Uterus (tissue), 4 donors: ENCODE measurements at places on chromosomes 3 and 15.

GRCh38 chr3:167350245-167350862, 29.7 kb downstream of the ZBBX start:
- no peak for DNase-seq

DNA sequence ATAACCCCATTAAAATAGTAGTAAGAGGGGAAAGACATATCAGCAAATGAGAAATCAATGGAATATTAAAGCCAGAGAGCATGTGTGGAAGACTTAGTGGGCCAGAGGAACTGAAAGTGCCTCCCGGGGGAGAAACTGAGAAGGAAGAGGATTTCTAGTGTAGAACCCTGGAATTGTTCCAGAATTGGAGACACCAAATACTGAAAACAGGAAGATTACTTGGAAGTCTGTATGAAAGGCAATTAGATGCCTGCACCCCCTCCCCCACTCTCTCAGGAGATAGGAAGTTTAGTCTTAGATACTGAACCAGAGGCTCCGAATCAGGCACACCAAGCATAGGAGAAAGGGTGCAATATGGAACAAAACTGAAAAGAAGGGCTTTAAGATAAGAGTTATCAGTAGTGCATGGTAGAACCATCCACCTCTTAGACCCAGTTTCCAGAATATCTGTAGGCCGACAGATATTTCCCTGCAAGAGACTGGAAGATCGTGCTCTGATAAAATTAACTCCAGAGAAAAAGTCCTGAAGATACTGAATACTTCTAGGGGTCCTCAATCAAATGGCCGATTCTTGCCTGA, 32.4 kb downstream of the KLHL18 start:
- DNase-seq, result no peak

DNA sequence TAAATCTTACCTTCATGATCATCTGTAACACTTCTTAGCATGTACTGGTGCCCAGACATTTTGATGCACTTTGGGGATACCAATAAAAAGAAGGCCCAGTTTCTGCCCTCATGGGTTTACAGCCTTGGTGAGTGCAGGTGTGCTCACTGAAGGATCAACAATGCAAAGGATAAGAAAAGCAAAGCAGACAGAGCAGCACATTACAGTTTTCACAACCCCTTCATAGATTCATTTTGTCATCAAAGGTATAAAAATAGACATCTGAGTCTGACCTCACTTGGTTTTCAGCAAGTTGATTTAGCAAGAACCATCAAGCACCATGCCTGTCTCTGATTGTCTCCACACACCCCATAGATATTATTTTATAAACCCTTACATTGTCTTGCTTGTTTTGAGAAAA, 77.6 kb downstream of the BFSP2 start:
- DNase-seq, result no peak

DNA sequence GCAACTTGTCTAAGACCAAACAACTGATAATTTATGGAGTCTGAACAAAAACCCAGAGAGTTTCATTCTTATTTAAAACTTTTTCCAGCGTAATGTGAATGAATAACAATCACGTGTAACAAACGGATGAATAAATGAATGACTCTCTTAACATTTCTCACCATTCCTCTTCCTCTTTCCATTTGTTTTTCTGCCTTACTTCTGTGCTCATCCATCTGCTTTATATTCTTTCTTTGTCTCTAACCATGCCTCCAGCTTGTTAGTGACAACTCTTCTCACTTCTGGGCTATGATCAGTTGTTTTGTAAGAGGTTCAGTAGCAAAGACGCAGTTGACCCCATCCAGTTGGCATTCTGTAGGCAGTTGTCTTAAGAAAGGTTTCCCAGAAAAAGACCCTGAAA, 133.7 kb upstream of the MB21D2 start:
- no peak for DNase-seq

DNA sequence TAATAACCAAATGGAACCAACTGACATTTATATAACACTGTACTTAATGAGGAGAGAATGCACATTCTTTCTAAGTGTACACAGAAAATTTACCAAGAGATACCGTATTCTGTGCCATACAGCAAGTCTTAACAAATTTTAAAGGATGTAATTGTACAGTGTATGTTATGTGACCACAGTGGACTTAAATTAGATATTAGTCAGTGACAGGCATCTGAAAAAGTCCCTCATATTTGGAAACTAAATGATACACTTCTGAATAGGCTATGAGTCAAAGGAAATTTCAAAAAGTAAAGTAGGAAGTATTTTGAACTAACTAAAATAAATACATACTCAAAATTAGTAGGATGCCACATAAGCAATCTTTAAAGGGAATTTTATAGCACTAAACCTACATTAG, 59.6 kb upstream of the P3H2 start:
- DNase-seq, result no peak

GRCh38 chr15:47293466-47294162, 423.7 kb upstream of the SEMA6D start:
- peak; percentile 19 for DNase-seq

- peak; percentile 21 for DNase-seq
Observed at GRCh38 chr3:115040673-115041286, 106.3 kb downstream of the ZBTB20 start.

- no peak for DNase-seq
Observed at GRCh38 chr3:87268646-87269211, 7.7 kb downstream of the POU1F1 start.

- DNase-seq, result no peak
Observed at GRCh38 chr3:160562952-160563351, 2.4 kb downstream of the KPNA4 start.

- DNase-seq, result no peak
Observed at GRCh38 chr3:132290833-132291232, 26.4 kb upstream of the ACP3 start.

- no peak for DNase-seq
Observed at GRCh38 chr3:194079702-194080172, 56.2 kb upstream of the HES1 start.

GRCh38 chr3:45597171-45597570, 2.6 kb downstream of the LIMD1 start:
- DNase-seq, result peak; percentile 52
